ENCODE measurements at places on chromosomes 5 and 9. TPM values are rescaled to one million over a fixed set of nuclear protein-coding genes. Genes with fewer than 3 reads are reported as not detected.
A peak's percentile ranks its signal among the peaks of the same experiment; 100 is the strongest.

Gene SCGB3A2
- not detected for total RNA-seq

GRCh38 chr5:87074934-87075541 lies 192.6 kb upstream of the RASA1 start:
- peaks cover 7% of the 10 kb centered on the region for H3K4me1 ChIP-seq
- no peak overlapping the region for H3K4me3 ChIP-seq
- peak; percentile 40 for DNase-seq
- no peaks in the 10 kb centered on the region for H3K27me3 ChIP-seq
- H3K27ac ChIP-seq = peak overlapping the region; percentile 44
- no peaks in the 10 kb centered on the region for H3K36me3 ChIP-seq

DNA sequence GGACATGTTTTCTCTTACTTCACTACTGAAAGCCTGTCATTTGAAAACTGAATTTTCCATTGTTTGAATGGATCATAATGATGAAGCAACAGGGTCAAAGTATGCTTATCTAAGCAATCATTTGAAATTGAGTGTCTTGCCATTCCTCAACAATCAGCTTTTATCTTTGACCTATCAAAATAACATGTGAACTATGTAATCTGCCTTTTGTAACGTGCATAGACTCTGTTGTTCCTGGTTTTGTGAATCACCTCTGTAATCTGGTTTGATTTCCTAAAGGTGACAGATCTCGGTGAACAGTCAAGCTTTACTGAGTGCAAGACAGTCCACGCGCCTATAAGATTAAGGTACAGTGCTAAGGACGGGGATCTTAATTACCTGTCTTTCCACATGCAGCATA lies 3.3 kb downstream of the MEF2C start:
- no peaks in the 10 kb centered on the region for H3K27me3 ChIP-seq
- no peak for DNase-seq
- H3K36me3 ChIP-seq = no peaks in the 10 kb centered on the region
- H3K4me3 ChIP-seq = peak overlapping the region; percentile 7
- H3K4me1 ChIP-seq = peaks cover 74% of the 10 kb centered on the region

Gene MAP3K1
- total RNA-seq = 13.8 TPM

Gene LIX1
- 0.16 TPM for total RNA-seq

DNA sequence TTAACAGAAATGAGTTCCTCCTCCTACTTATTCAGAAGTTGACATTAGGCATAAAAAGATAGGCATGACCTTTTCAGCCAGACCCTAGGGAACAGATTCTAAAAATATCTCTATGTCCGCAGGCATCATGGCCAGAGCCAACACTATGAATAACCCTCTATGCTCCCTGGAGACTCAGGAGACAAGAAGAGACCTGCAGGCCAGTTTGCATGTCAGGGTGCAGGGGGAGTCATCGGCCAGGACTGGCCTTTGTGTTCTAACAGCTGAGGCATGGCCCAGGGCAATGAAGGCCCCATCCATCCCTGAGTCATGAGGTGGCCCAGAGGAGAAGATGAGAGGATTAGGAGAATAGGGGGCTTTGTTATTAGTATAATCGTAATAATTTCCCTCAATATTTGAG lies 93.8 kb downstream of the TMEM215 start:
- H3K27ac ChIP-seq = no peak overlapping the region
- no peaks in the 10 kb centered on the region for H3K27me3 ChIP-seq

Gene LPAR1
- total RNA-seq = 34.4 TPM

Gene RNF183
- 0.95 TPM for total RNA-seq

DNA sequence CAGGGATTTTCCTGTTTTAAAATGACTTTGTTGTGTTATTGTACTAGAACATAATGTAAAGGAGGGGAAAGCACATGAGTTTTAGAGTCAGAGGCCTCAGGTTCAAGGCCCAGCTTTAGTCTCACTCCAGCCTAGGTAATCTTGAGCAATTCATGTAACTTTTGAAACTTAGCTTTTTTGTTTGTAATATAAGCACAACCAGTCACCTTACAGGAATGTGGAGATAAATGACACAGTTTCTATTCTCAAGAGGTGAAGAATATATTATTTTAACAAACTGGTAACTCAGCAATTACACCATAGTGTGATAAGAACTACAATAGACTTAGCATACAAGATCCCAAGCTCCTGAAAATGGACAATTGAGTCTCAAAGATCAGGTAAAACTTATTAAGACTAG lies 51.2 kb downstream of the ADAMTS19 start:
- no peaks in the 10 kb centered on the region for H3K27me3 ChIP-seq
- H3K4me3 ChIP-seq = no peak overlapping the region
- DNase-seq = no peak
- H3K27ac ChIP-seq = no peak overlapping the region

- H3K27me3 ChIP-seq = no peaks in the 10 kb centered on the region
- no peaks in the 10 kb centered on the region for H3K36me3 ChIP-seq
- no peaks in the 10 kb centered on the region for H3K4me1 ChIP-seq
- no peak for DNase-seq
- no peak overlapping the region for H3K4me3 ChIP-seq
- no peak overlapping the region for H3K27ac ChIP-seq
These were observed 137.5 kb downstream of the BAAT start for GRCh38 chr9:101247297-101247696.

- no peaks in the 10 kb centered on the region for H3K27me3 ChIP-seq
- H3K4me1 ChIP-seq = no peaks in the 10 kb centered on the region
- H3K36me3 ChIP-seq = no peaks in the 10 kb centered on the region
These were observed 31.7 kb downstream of the RAD23B start for GRCh38 chr9:107314763-107315162.

- no peak for DNase-seq
- H3K4me1 ChIP-seq = peaks cover 36% of the 10 kb centered on the region
- peak overlapping the region; percentile 19 for H3K27ac ChIP-seq
- no peaks in the 10 kb centered on the region for H3K27me3 ChIP-seq
These were observed 63.4 kb downstream of the MVB12B start for GRCh38 chr9:126389992-126390391.

- no peaks in the 10 kb centered on the region for H3K27me3 ChIP-seq
- no peak overlapping the region for H3K27ac ChIP-seq
- no peak overlapping the region for H3K4me3 ChIP-seq
- no peaks in the 10 kb centered on the region for H3K4me1 ChIP-seq
- no peaks in the 10 kb centered on the region for H3K36me3 ChIP-seq
These were observed 170.4 kb downstream of the FOCAD start for GRCh38 chr9:20854444-20854843.

GRCh38 chr5:55031492-55031891 lies 7.4 kb downstream of the GZMK start:
- no peaks in the 10 kb centered on the region for H3K4me1 ChIP-seq
- H3K27me3 ChIP-seq = no peaks in the 10 kb centered on the region
- DNase-seq = no peak
- H3K27ac ChIP-seq = no peak overlapping the region

- H3K27me3 ChIP-seq = no peaks in the 10 kb centered on the region
- H3K4me1 ChIP-seq = no peaks in the 10 kb centered on the region
- no peak for DNase-seq
- H3K27ac ChIP-seq = no peak overlapping the region
- no peak overlapping the region for H3K4me3 ChIP-seq
- H3K36me3 ChIP-seq = no peaks in the 10 kb centered on the region
These were observed 62.2 kb downstream of the WNK2 start for GRCh38 chr9:93246111-93246510.

DNA sequence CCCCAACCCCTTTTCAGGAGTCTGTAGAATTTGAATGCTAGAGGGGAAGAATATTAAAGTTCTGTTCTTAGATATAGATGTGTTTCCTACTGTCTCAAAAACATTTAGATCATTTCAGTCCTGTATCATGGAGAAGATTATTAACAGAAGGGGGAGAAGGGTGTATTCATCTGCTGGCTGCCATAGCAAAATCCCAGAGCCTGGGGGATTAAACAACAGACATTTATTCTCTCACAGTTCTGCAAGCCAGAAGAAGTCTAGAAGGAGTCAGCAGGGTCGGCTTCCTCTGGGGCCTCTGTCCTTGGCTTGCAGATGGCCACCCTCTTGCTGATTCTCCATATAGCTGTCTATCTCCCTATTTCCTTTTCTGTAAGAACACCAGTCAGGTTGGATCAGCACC lies 150.1 kb upstream of the OTULINL start:
- no peak overlapping the region for H3K27ac ChIP-seq
- peaks cover 5% of the 10 kb centered on the region for H3K4me1 ChIP-seq
- no peaks in the 10 kb centered on the region for H3K27me3 ChIP-seq
- no peak for DNase-seq
- no peak overlapping the region for H3K4me3 ChIP-seq

- H3K4me3 ChIP-seq = peak overlapping the region; percentile 74
- peaks cover 10% of the 10 kb centered on the region for H3K27me3 ChIP-seq
- no peaks in the 10 kb centered on the region for H3K36me3 ChIP-seq
- DNase-seq = peak; percentile 17
- peaks cover 4% of the 10 kb centered on the region for H3K4me1 ChIP-seq
These were observed 1.1 kb downstream of the NFIB start for GRCh38 chr9:14312719-14313377.

- H3K4me1 ChIP-seq = no peaks in the 10 kb centered on the region
- H3K36me3 ChIP-seq = no peaks in the 10 kb centered on the region
- no peak overlapping the region for H3K4me3 ChIP-seq
- no peaks in the 10 kb centered on the region for H3K27me3 ChIP-seq
These were observed 56.0 kb upstream of the MOCS2 start for GRCh38 chr5:53165431-53166182.

DNA sequence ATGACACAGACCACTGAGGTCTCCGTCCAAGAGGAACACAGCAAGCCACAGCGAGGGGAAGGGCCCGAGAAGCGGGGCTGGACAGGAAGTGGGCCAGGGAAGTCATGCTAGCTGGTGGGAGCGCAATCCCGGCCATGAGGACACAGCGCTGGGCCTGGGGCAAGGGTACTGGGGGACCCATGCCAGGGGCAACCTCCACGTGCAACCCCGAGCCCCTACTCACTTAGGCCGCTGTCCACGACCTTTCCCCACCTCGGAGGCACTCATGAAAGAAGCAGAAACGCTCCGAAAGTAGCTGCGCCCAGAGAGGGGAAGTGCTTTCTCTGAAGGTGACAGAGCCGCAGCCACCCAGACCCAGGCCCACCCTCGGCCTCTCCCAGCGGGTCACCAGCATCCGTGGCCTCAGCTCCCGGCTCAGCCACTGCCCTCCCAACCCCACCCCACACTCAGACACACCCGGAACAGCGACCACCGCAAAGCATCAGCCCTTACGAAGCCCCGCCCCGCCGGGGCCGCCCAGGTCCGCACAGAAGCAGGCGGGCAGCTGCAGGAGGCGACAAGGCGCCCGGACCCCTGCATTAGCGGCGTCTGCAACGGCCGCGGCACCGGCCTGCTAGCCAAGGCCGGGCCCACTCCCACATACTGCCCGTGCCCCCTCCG lies 782 bp downstream of the BICD2 start:
- peak; percentile 42 for DNase-seq
- H3K27ac ChIP-seq = peak overlapping the region; percentile 100
- H3K4me1 ChIP-seq = peaks cover 52% of the 10 kb centered on the region
- peak overlapping the region; percentile 86 for H3K4me3 ChIP-seq
- H3K36me3 ChIP-seq = no peaks in the 10 kb centered on the region

DNA sequence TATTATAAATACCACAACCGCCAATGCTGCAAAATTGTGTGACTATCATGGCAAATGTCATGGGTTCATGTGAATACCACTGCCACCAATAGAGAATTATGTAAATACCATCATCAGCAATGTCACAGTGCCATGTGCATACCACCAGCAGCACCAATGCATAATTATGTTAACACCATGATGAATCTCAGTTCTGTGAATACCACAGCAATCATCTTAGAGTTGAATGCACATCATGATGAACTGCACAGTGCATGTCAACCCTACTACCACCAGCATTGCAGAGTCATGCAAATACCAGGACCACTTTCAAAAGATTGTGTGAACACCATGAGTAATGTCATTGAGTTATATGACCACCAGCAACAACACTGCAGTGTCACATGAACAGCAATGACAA lies 63.2 kb downstream of the SHC3 start:
- DNase-seq = no peak
- H3K4me3 ChIP-seq = no peak overlapping the region
- H3K4me1 ChIP-seq = no peaks in the 10 kb centered on the region
- H3K27me3 ChIP-seq = no peaks in the 10 kb centered on the region

- DNase-seq = no peak
- no peaks in the 10 kb centered on the region for H3K4me1 ChIP-seq
- H3K4me3 ChIP-seq = no peak overlapping the region
- H3K36me3 ChIP-seq = no peaks in the 10 kb centered on the region
These were observed 17.8 kb upstream of the CCNB1 start for GRCh38 chr5:69148981-69149675.

Gene RPL12
- total RNA-seq = 1,188 TPM

Gene DMGDH
- 0.41 TPM for total RNA-seq

- H3K27me3 ChIP-seq = no peaks in the 10 kb centered on the region
- H3K27ac ChIP-seq = peak overlapping the region; percentile 97
- peaks cover 13% of the 10 kb centered on the region for H3K4me1 ChIP-seq
- peak overlapping the region; percentile 82 for H3K4me3 ChIP-seq
- peaks cover 6% of the 10 kb centered on the region for H3K36me3 ChIP-seq
These were observed 53.8 kb downstream of the CDC14B start for GRCh38 chr9:96565671-96566497.

Gene CSF1R
- total RNA-seq = 15.2 TPM

- DNase-seq = no peak
- no peaks in the 10 kb centered on the region for H3K4me1 ChIP-seq
- H3K36me3 ChIP-seq = no peaks in the 10 kb centered on the region
- no peaks in the 10 kb centered on the region for H3K27me3 ChIP-seq
- H3K27ac ChIP-seq = no peak overlapping the region
These were observed 33.4 kb downstream of the TEK start for GRCh38 chr9:27142299-27142930.

Gene RANBP3L
- total RNA-seq = 1.2 TPM

- DNase-seq = peak; percentile 43
- no peaks in the 10 kb centered on the region for H3K27me3 ChIP-seq
- no peaks in the 10 kb centered on the region for H3K36me3 ChIP-seq
These were observed 21.1 kb downstream of the AK8 start for GRCh38 chr9:132857031-132857430.

Gene SHROOM1
- 244 TPM for total RNA-seq

Gene IFNK
- total RNA-seq = not detected

DNA sequence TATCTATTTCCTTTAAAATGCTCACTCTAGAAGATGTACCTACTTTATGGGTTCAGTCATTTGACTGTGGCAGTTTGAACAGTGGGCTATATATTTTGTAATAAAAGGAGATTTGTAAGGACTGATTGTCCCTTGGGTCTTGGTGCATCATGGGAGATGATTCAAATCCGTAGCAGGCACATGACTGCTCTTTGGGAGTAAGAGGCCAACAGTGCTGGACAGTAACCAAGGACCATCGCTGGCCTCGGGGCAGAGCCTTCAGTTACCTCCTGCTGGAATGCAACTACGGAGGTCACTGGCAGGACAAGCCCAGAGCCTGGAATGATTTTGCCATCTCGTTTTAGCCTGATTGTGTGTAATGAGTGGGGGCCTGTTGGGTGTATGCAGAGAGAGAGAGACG lies 7.0 kb upstream of the MAMDC2 start:
- no peak overlapping the region for H3K27ac ChIP-seq
- no peaks in the 10 kb centered on the region for H3K36me3 ChIP-seq
- DNase-seq = no peak
- H3K4me3 ChIP-seq = no peak overlapping the region
- no peaks in the 10 kb centered on the region for H3K4me1 ChIP-seq

DNA sequence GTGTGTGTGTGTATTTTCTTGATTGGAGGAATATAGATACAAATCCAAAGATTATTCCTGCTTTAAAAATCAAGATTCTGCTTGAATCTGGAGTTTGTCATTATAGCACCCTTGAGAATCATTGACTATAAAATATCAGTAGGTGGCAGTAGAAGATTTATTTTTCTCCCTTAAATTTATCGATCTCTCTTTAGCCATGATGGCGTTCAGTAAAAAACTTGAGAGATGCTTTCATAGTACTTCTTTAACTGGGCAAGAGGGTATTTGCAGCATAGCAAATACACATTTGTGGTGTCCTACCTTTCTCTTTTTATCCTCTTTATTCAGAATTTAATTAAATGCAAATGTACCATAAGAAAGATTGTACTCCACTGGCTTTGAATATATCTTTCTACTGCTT lies 307.7 kb downstream of the ADGRV1 start:
- no peak overlapping the region for H3K4me3 ChIP-seq
- no peaks in the 10 kb centered on the region for H3K27me3 ChIP-seq
- H3K4me1 ChIP-seq = no peaks in the 10 kb centered on the region
- DNase-seq = no peak
- H3K27ac ChIP-seq = no peak overlapping the region
- H3K36me3 ChIP-seq = no peaks in the 10 kb centered on the region
